Kasumi-1 (cell line): ENCODE measurements at places on chromosomes 7 and 10.

DNA sequence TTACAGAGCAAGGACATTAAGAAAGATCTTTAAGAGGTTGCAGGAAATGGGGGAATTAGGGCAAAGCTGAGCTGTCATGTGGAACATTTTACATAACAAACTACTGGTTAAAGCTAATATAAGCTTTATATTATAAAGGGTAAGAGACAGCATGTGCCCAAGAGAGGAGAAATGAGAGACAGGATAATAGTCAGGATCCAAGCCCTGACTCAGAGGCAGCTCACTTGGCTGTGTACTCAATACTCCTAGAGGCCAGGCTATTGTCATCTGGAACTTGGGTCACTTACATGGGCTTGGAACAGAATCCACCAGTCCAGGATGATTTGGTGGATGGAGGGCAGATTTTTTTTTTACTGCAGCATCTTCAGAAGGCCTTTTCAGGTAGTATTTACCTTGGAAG lies 418.6 kb upstream of the ZMIZ1 start:
- no peak for DNase-seq

GRCh38 chr7:80468931-80469714 lies 42.7 kb downstream of the GNAT3 start:
- no peak for DNase-seq

DNA sequence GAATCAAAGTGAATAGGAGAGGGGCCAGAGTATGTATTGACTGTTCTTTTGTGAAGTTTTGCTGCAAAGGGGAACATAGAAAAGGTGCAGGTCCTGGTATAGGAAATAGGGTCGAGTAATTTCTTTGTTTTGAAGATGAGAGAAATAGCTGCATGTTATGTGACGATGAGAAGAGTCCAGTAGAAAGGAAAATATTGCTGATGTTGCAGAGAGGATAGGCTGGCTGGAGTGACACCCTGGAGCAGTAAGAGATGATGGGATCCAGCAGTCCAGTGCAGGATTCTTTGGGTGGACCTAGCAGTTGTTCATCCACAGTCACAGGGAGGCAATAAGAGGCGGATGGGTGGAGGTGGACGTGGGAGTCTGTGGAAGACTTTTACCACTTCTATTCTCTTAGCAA lies 2.1 kb upstream of the BMS1 start:
- no peak for DNase-seq

- no peak for DNase-seq
These were observed 79.5 kb downstream of the RTKN2 start for GRCh38 chr10:62189131-62189530.

DNA sequence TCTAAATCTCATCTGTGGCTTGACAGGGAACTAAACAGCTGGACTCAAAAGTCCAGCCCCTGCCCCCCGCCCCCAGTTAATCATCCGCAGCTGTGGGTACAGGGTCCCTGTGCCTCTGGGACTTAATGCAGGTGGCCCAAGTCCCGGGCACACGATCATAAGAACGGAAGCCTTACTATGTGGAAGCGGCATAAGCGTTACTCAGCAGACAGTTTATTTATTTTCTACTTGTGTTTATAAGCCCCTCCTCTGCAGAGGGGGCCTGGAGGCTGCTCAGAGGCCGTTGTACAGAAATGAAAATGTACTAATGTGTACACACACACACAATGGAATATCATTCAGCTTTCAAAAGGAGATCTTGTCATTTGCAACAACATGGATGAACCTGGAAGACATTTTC lies 158.0 kb upstream of the TNS3 start:
- no peak for DNase-seq

DNA sequence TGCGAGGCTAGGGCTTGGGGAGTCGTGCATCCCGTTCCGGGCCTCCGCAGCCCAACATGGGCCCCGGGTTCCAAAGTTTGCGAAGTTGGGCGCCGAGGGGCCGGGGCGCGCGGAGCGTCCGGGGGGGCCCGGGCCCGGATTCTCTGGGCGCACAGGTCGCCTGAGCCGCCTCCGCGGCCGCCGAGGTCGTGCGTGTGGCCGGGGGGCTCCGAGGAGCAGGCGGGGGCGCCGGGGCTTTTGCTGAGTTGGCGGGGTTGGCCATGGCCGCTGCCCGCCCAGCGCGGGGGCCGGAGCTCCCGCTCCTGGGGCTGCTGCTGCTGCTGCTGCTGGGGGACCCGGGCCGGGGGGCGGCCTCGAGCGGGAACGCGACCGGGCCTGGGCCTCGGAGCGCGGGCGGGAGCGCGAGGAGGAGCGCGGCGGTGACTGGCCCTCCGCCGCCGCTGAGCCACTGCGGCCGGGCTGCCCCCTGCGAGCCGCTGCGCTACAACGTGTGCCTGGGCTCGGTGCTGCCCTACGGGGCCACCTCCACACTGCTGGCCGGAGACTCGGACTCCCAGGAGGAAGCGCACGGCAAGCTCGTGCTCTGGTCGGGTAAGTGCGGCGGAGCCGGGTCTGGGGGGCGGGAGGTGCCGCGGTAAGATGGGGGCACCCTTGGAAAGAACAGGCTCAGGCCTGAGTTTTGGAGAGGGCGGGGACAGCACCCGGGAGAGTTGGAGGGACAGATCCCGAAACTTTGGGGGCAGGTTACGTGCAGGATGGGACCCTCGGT lies 643 bp downstream of the SMO start:
- no peak for DNase-seq
